ENCODE measurements at places on chromosomes 5 and 9.

- DNase-seq = no peak
These were observed at the start of gene ADAMTSL2 for GRCh38 chr9:133534346-133535291. TSS of gene ADAMTSL2 (plus strand) at chr9:133534704. CDS start at chr9:133536713, 2,009 bp downstream.

GRCh38 chr5:123066016-123066415, 23.0 kb upstream of the PRDM6 start:
- no peak for DNase-seq

DNA sequence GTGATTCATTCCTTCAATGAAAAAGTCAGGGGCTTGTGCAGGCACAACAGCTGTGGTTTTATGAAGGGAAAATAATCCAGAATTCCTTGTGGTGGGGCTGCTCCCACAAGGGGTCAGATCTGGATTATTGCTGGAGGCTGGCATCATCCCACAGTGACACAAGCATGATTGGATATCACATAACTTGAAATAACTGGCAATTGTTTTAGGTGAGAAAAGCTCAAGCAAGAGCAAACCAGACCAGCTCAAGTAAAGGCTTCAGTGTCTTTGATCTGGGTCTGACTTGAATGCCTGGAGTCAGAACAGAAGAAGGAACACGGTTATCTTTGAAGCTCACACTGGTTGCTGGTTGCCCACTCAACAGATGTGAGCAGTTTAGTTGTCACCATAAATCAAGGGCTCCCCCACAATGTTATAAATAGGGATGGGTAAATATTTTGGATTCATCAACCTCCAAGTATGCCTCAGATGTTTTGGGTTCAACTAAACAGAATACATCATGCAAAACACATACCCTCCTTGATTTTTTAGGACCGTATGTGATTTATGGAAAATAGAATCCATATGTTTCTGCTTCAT, 3.1 kb upstream of the ZNF474 start:
- no peak for DNase-seq

GRCh38 chr9:81604306-81605169, 84.8 kb downstream of the TLE1 start:
- no peak for DNase-seq

DNA sequence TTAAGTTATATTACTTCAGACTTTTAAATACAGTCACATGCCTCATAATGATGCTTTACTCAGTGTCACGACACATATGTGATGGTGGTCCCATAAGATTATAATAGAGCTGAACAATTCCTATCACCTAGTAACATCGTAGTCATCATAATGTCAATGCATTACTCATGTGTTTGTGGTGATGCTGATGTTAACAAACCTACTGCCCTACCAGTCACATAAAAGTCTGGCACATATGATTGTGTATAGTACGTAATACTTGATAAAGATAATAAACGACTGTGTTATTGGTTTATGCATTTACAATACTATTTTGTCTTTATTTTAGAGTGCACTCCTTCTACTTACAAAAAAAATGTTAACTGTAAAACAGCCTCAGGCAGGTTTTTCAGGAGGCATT, 103.7 kb downstream of the PAM start:
- DNase-seq = no peak

DNA sequence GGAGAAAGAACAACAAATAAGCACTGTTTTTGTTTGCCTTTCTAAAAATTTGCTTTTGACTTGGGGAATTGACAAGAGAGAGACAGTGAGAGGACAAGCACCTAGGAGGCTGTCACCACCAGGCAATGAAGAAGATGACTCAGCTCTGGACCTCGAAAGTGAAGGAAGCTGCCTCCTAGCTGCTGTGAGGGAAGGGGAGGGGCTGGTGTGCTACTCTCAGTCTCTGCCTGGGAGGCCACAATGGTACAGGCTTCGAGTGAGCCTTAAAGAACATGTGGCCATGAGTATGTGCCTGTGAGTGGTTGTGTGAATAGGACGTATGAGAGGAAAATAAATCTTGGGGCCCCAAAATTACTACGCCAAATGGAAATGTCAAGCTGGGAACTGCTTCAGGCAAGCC, 7.1 kb upstream of the PLK2 start:
- no peak for DNase-seq

DNA sequence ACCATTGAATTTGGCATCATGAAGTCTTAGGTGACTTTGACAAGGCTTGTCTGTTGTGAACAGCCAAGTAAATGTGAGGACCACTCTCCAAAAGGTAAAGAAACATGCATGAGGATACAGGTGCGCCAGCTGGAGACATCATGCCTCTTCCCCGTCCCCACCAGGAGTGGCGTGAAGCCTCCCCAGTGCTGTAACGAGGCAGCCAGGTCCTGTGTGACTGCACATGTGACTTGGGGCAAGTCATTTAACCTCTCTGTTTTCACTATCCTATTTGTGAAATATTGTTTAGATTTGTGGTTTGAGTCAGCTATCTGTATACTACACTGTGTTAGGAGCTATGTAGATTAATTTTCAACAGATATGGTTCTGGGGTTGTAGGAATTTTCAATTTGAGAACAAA, 65.0 kb downstream of the DOCK8 start:
- no peak for DNase-seq
